ENCODE measurements at places on chromosomes 16 and 17.

DNA sequence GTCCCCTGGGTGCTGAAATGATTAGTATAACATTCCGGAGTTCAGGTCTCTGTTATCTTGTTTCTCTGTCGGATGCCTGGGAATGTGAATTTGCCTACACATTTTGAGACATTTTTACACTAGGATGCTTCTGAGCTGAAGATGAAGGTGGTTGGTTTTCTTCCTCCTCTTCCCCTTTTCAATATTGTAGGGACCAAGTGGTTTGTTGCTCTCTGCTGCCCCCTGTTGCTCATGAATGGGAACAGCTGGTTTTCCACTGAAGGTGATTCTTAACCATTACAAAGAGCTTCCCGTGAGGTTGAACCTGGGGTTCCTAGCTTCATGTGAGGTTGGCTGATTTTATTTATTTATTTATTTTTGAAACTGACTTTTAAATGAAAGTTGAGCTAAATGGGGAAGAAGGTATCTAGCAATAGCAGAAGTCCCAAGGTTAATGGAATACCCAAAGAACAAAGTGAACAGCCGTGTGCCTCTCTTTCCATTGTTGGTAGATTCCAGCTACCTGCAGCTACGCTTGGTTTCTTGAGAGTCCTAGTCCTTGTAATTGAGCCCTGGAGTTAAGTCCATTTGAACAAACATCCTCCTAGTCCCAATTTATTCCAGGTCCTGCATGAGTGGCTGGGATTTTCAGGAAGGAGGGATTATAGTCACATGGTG, 983.9 kb upstream of the EEF2KMT start:
- DNase-seq, result peak; percentile 64

- no peak for DNase-seq
Measured at GRCh38 chr16:72788269-72788809, 259.6 kb downstream of the ZFHX3 start.

GRCh38 chr17:51948128-51948527, 210.4 kb downstream of the CA10 start:
- DNase-seq, result no peak

GRCh38 chr17:20123209-20123608, 114.0 kb downstream of the SPECC1 start:
- DNase-seq, result no peak

DNA sequence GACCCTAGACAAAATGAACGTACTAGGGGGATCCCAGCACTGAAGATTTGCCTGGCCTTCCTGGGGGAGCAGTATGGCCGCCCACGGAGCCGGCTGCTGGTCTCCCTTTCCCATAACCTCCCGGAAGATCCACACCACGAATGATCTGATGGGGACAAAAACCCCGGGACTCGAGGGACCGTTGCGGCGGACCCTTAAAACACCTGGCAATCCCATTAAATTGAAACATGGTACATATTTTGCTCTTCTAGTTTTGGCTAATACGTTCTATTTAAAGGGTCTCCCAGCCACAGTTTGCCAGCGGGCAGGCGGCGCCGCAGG, 45.2 kb upstream of the LCMT1 start:
- DNase-seq, result no peak

DNA sequence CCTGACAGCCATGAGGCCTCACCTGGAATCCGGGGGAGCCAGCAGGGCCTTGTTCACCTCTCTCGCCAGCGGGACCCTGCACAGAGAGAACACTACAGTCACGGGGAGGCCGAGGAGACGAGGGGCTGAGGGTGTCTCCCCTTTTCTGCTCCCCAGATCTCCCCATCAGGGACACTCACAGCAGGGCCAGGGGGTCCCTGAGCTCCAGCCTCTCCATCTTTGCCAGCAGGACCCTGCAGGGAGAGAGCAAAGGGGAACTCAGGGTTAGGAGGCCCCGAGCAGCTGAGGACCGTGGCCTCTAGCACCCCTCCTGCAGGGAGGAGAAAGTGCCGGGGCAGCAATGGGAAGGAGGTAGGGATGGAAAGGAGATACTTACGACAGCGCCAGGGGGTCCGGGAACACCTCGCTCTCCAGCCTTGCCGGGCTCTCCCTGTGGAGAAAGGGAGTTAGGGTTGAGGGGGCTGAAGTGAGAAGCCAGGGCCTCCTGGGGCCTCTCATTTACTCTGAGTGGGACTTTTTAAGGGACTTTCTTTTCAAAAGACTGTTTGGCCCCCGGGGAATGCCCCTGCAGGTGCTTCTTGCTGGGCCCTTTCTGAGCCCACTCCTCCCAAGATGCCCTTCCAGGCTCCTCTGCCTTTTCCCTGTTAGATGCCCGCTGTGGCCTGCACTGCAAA, 8.7 kb downstream of the COL1A1 start:
- DNase-seq, result no peak

DNA sequence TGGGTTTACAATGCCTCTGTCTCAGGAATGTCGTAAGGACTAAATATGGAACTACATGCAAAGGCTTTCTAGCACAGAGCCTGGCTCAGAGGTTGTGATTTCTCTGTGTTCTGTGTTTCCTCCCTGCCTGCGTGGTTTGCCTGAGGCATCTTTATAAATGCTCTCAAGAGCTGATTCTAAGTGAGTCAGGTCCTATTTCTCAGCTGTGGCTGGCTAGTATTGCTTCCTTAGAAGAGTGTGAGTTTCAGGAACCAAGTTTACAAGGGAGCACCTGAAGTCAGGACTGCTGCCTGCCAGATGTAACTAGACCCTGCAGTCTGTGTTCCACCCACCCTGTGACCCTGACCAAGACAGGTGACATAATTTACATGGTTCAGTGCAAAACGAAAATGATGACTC, 8.0 kb upstream of the CCL1 start:
- DNase-seq, result no peak

DNA sequence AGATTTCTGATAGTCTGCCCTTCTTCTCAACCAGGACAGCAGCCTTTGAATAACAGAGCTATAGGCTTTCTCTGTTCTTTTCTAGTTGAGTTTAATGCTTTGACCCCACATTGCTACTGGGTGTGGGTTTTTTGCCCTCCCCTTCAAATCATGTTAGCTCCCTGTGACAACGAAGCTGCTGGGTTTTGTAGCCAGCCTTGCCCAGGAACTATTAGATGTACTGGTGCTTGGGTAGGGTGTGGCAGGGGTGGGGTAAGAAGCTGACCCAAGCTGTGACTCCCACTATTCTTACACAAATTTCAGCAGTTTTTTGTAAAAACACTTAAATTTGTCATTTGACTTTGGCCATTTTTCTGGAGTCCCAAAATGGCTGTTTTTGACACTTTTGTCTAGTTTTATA, 69.7 kb downstream of the NLK start:
- DNase-seq, result no peak

DNA sequence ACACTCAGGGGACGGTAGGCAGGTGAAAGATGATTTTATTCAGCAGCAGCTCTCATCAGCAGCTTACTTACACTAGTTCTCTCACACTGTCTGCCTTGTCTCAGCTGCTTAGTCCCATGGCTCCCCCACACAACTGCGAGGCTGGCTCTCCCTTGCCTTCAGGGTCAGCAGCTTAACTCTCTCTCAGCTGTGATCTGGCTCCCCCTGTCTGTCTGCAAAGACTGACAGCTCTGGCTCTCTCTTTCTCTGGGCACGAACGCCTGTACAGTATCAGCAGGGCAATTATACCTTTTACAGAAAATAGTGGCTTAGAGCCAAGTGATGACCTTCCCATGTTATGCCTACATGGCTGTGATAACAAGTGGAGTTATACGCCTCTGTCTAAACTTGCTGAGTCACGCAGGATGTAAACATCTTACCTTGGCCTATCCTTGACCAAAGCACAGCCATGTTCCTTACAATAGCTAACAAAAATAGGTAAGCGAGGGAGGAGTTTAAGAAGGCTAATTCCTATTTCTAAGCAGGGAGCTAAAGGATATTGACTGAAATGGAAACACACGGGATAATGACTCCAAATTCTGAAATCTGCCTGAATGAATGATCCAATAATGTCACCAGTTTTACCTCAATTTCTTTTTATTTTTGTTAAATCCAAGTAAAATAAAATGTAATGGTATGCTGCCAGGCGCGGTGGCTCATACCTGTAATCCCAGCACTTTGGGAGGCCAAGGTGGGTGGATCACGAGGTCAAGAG, 1.1 kb upstream of the NDUFAB1 start:
- DNase-seq, result peak; percentile 31

DNA sequence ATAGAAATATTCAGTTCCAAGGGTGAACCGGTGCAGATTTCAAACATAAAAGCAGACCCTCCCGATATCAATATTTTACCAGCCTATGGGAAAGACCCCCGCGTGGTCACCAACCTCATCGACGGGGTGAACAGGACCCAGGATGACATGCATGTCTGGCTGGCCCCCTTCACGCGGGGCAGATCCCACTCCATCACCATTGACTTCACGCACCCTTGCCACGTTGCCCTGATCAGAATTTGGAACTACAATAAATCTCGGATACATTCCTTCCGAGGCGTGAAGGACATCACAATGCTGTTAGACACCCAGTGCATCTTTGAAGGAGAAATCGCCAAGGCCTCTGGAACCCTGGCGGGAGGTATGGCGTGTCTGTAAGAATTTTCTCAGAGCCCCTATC, 200.0 kb downstream of the KATNIP start:
- DNase-seq, result no peak

DNA sequence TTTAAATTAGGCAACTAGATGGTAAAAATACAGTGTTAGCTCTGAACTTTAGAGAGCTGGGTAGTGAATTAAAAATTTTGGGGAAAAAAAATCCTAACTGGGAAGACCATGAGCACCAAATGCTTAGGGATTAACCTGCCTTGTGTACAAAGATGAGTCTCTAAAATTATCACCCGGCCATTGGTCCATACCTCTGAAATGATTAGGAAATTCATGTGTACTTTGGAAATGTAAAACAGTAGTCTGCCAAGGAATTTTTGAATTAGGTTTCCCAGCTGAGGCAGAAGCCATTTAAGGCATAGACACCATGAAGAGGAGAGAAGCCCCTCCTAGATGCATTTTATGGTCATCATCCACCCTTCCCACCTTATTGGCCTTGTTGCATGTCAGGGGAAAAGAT, 670.5 kb upstream of the SALL1 start:
- DNase-seq, result no peak

- DNase-seq, result peak; percentile 37
Measured at GRCh38 chr17:44004761-44005526, 522 bp downstream of the NAGS start.

GRCh38 chr17:61837175-61838051, 25.9 kb downstream of the BRIP1 start:
- DNase-seq, result peak; percentile 46

- DNase-seq, result no peak
Measured at GRCh38 chr16:57473176-57473840, 10.8 kb downstream of the POLR2C start.

DNA sequence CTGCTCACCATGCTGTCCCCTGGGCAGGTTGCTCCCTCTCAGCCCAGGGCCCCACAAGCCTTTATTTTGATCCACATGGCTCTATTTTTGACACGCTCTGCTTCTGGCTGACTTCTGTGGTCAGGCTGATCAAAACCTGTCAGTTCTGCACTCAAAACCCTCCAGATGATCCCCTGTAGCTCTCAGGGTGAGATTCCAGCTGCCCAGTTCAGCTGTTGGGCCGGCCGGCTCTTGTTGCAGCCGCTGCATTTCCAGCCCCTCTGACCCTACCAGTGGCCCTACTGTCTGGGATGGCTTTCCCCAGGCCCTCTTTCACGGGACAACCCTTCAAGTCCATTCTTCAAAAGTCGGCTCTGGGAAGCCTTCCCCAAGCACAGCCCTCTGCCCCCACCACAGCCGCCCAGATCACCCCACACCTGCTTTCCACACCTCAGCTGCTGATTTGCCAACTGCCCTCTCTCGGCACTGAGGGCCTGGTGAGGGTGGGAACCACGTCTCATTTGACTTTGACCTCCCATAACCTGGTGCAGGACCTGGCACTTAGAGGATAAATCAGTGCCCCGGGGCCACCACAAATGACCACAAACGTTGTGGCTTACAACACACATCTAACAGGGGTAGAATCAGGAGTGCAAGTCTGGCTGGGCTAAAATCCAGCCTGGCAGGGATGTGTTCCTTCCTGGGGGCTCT, 16.3 kb upstream of the CACNG4 start:
- no peak for DNase-seq

- no peak for DNase-seq
Measured at GRCh38 chr17:63430223-63430622, 15.9 kb downstream of the CYB561 start.

GRCh38 chr17:82287868-82288801, 14.6 kb upstream of the CSNK1D start:
- DNase-seq, result no peak

- DNase-seq, result no peak
Measured at GRCh38 chr17:77127735-77128361, 12.9 kb upstream of the SEC14L1 start.

GRCh38 chr17:76830987-76831715, 37.1 kb upstream of the MGAT5B start:
- DNase-seq, result no peak
